GM13977 (cell line): ENCODE measurements at places on chromosomes 12 and 14.

DNA sequence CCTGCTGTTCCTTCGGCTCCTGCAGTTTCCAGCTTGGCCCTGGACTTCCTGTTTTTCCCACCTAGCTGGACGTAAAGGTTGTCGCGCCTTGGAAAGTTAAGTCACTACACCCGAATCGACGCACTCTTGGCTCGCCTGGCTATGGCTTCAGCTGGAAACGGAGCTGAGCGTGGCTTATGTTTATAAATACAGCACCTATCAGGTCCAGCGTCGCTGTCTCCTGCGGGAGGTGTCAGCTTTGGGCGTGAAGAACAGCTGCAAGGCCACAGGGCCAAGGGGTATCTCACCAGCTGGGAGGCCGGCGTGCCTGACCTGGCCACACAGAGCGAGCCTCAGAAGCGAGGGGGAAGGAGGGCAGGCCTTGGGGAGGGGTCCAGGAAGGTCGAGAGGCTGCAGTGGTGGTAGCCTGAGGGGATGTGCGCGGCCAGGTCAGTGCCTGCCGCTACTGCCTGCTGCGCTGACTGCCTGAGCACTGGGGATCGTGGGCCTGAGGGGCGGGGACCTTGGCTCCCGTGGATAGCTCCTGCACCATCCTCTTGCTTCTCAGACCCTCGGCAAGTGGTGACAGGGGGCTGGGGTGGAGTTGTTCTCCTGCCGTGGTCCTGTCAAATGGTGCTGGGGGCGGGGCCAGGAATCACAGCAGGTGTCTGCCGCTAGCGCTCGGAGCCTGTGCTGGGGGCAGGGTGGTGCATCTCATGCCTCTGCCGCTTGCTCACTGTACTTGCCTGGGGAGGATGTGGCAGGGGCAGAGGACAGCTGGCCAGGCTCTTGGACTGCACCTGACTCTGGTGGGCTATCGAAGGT, 12.5 kb downstream of the PACS2 start:
- DNase-seq, result no peak

GRCh38 chr14:74411671-74412070, 14.3 kb downstream of the SYNDIG1L start:
- no peak for DNase-seq

- DNase-seq, result no peak
Observed at GRCh38 chr14:49480979-49481498, 105.1 kb downstream of the RPS29 start.

DNA sequence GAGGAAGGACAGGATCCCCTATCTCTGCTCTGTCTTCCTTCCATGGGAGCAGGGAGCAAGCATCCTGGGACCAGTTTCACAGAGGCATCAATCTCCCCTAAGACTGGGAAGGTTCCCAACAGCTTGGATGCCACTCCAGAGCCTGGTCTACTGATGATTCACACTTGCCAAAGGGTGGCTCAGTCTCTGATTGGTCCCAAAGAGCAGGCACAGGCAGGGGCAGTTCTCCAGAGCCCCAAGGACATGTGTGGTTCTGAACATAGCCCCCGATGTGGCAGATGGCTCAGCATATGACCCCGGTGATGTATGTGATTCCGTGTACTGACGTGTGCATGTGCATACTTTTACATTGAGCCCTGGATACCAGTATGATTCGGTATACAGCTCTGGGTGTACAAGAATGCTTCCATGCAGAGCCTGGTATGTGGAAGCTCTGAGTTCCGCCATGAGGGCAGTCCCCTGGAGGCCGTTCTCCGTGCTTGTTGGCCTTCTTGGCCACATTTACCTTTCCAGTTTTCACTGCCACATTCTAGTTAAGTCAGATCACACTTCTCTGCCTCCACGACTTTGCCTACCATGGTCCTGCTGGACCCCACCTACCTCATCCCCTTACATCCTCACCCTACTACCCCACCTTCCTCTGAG, 21.2 kb downstream of the ITGA7 start:
- no peak for DNase-seq

DNA sequence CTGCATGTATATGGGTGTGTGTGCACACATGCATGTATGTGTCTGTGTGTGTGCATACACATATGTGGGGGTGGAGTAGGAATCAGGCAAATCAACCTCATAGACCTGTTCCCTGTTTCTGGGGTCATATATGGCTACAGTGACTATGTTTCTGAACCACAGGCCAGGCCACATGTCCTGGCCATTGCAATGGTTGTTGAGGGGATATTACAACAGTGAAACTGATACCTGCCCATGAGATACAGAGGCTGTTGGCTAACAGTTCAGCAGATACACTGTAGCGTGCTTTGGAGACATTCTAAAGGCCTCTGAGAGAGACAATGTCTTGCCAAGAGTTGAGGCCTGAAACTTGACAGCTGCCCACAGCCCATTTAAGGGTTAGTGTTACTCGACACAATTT, 47.3 kb upstream of the FOS start:
- no peak for DNase-seq

DNA sequence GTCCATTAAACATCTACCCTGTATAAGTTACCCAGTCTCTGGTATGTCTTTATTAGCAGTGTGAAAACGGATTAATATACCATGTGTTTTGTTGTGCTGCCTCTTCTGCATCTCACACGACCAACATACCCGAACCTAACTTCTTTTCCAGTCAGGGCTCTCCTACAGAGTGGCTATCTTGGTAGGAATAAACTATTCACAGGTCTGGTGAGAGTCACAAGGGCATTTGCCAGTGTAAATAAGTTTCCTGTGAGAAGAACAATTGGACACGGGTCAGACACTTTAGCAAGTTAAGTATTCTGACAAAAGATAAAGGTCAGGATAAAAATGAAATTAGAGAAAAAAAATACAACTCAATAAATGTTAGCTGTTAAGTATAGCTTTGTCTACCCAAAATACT, 60.9 kb downstream of the MYF5 start:
- DNase-seq, result no peak

- peak; percentile 74 for DNase-seq
Observed at GRCh38 chr14:64879635-64880220, at the start of gene SPTB. Gene SPTB (minus strand): TSS chr14:64879907. CDS start chr14:64823094, 56,813 bp downstream.

DNA sequence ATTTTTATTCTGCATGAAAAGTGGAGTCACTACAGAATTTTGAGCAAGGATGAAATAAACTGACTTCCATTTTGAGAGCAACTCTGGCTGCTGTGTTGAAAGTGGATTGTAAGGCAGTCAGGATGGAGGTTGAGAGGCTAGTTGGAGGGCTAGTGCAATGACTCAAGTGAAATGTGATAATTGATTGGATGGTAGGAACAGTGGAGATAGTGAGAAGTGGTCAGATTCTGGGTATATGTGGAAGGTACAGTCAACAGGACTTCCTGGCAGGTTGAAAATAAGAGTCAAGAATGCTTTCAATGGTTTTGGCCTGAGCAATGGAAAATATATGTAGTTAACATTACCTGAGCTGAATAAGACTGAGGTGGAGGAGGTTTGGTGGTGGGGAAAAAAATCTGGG, 29.0 kb upstream of the CMAS start:
- DNase-seq, result no peak
